ENCODE measurements at places on chromosomes 13 and 19.
A peak's percentile ranks its signal among the peaks of the same experiment; 100 is the strongest.

- peaks cover 41% of the 10 kb centered on the region for H3K4me1 ChIP-seq
- peak; percentile 33 for DNase-seq
Observed at GRCh38 chr19:3129112-3129511, 6.7 kb upstream of the GNA15 start.

DNA sequence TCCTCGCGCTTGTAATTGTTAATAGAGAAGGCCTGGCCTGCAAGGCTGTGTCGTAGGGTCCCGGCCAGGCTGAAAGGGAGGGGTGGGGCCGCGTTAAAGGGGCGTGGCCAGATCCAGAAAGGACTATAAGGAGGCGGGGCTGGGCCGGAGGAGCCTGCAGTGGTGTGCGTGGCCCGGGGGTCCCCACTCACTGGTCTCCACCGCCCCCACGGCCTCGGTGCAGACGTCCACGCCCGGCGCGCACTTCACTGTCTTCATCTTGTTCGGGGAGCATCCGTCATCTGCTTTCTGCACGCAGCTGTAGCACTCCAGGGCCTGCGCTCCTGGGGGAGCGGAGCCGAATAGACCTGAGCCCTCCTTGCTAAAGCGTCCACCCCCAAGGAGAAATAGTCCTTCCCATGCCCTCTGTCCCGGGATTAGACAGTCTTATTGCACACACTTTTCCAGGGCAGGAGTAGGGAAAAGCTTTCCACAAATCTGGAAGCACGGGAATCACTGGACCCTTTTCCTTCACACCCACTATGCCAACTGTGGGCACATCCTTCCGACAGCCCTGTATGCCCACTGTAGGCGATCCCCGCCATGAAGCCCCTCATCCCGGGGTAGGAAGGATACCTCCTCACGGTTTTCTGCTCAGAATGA is 1.2 kb downstream of the LYPD3 start:
- no peaks in the 10 kb centered on the region for H3K27me3 ChIP-seq
- peak overlapping the region; percentile 98 for H3K27ac ChIP-seq
- peaks cover 46% of the 10 kb centered on the region for H3K4me1 ChIP-seq
- peak overlapping the region; percentile 90 for H3K4me3 ChIP-seq
- no peak for DNase-seq

DNA sequence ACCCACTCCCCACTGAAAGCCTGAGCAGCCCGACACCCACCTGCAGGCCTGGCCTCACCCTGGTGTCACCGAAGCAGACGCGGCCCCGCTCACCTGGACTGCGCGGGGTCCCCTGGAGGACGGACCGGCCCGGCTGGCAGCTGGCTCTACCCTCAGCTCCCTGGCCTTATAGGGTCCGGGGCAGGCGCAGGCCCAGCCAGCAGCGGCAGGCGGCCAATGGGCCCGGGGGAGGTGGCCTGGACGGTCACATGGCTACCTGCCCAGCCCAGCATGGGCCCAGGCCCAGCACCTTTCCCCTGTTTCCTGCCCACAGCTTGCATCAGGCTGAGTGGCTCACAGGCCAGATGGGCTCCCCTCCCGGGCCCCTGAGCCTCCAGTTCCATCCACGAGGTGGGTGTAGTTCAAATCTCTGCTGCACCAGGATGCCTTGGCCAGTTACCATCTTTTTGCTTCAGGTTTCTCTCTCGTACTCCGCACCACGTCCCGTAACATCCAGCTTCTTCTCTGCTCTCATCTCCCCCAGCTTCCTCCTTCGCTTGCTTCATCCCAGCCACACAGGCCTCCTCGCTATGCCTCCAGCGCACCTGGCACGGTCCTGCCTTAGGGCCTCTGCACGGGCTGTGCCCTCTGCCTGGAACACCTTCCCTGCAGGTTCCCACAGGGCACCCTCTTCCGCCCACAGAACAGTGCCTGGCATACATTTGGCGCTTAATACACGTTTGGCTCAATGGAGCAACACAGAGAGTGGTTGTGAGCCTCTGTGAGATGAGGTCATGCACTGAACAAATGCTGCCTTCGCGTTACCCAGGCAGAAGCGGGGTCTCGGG is at the start of gene PLIN4:
Gene PLIN4 (minus strand): TSS at position 142 of the 827 bp plus-strand sequence. CDS start 214 bp downstream, outside the sequence.
- no peak for DNase-seq
- no peaks in the 10 kb centered on the region for H3K4me1 ChIP-seq
- peak within 1 kb of the TSS; percentile 60 for H3K27ac ChIP-seq
- H3K36me3 ChIP-seq = no peaks in the 10 kb centered on the region
- H3K4me3 ChIP-seq = no peak within 1 kb of the TSS
- no peaks in the 10 kb centered on the region for H3K27me3 ChIP-seq

DNA sequence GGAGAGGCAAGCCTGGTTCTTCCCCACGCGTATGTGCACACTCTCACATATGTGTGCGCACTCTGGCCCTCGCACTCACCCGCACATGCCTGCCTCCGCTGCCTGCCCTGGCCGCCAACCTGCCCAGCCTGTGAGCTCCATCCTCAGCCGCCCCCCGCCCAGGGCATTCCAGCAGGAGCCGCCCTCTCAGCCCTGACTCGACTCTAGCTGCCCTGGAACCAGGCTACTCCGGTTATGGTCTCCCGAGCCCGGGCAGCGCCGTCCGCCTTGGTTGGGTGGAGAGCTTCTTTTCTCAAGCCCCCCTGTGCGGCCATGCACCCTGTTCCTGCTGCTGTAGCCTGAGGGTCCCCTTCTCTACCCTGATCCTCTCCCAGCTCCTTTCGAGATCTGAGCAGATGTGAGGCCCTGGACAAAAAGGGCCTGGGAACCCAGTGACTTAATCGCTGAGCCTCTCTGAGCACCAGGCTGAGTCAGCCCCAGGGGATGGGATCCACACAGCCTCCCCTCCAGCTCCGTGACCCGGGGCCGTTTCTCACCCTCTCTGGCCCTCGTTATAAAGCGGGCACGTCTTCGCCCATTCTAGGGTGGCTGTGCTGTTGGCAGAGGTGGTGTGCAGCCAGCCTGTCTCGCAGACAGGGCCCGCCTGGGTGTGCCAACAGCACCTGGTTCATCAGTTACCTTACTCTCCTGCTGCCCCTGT is 191.5 kb downstream of the TEX29 start:
- no peak for DNase-seq
- H3K4me3 ChIP-seq = no peak overlapping the region
- no peaks in the 10 kb centered on the region for H3K27me3 ChIP-seq
- no peaks in the 10 kb centered on the region for H3K36me3 ChIP-seq
- no peak overlapping the region for H3K27ac ChIP-seq
- H3K4me1 ChIP-seq = no peaks in the 10 kb centered on the region

GRCh38 chr19:37938353-37938752 is 31.3 kb downstream of the SIPA1L3 start:
- H3K4me3 ChIP-seq = no peak overlapping the region
- peaks cover 3% of the 10 kb centered on the region for H3K36me3 ChIP-seq
- no peak for DNase-seq
- no peaks in the 10 kb centered on the region for H3K27me3 ChIP-seq
- H3K27ac ChIP-seq = no peak overlapping the region
- H3K4me1 ChIP-seq = peaks cover 1% of the 10 kb centered on the region

DNA sequence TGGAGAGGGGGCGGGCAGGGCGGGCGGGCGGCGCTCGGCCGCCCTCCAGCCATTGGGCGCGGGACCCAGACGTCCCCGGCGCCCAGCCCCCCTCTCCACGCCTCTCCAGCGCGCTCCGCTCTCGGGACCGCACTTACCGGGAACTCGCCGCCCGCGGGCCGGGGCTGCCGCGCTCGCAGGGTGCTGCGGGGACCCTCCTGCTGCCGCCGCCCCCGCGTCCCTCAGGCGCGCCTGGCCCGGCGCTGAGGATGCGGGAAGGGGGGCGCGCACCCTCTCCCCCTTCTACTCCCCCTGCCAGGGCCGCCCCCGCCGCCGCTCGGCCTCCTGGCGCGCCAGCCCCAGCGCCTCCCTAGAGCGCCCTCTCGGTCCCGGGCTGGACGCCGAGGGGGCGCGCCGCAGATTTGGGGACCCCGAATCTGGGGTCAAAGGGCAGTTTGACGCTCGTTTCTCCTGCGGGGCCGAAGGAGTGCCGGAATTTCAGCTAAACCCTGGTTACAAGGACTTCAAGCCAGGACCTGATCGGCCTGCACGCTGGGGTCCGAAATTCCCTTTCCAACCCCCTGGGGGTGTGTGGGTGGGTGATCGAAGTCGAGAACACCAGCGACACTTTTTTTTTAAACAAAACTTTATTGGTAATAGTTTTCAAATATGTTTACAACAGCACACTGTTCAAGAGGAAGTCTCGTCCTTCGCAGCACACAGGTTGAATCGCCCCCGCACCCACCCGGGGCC is 696 bp upstream of the SAMD1 start:
- H3K4me3 ChIP-seq = peak overlapping the region; percentile 95
- H3K4me1 ChIP-seq = peaks cover 30% of the 10 kb centered on the region
- H3K27me3 ChIP-seq = no peaks in the 10 kb centered on the region
- peaks cover 30% of the 10 kb centered on the region for H3K36me3 ChIP-seq
- DNase-seq = peak; percentile 51
- H3K27ac ChIP-seq = peak overlapping the region; percentile 98

DNA sequence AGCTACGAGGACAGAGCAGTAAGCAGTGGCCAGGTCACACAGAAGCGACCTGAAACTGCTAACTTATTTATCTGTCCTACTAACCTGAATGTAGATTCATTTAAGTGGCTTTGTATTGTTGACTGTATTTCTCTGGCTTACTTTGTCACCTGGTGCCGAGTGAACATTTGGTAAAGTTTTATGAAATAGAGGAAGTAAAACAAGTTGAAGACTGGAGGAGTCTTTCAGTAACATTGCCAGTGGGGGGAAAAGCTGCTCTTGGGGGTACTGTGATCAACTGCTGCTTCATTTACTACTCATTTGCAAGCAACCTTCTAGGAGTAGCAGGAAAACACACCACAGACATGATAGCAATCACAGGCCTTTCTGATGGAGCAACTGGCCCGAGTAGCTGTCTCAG is 615.0 kb downstream of the FGF9 start:
- no peaks in the 10 kb centered on the region for H3K36me3 ChIP-seq
- H3K27me3 ChIP-seq = no peaks in the 10 kb centered on the region
- no peak overlapping the region for H3K4me3 ChIP-seq
- H3K4me1 ChIP-seq = no peaks in the 10 kb centered on the region

- no peaks in the 10 kb centered on the region for H3K36me3 ChIP-seq
- no peak for DNase-seq
- H3K27me3 ChIP-seq = peaks cover 18% of the 10 kb centered on the region
- H3K4me3 ChIP-seq = no peak overlapping the region
- H3K4me1 ChIP-seq = no peaks in the 10 kb centered on the region
- H3K27ac ChIP-seq = no peak overlapping the region
Observed at GRCh38 chr13:111469450-111469849, 149.0 kb downstream of the TEX29 start.

GRCh38 chr13:59447031-59447430 is 716.7 kb downstream of the DIAPH3 start:
- no peaks in the 10 kb centered on the region for H3K4me1 ChIP-seq
- H3K27me3 ChIP-seq = peaks cover 3% of the 10 kb centered on the region
- DNase-seq = no peak
- H3K36me3 ChIP-seq = no peaks in the 10 kb centered on the region

DNA sequence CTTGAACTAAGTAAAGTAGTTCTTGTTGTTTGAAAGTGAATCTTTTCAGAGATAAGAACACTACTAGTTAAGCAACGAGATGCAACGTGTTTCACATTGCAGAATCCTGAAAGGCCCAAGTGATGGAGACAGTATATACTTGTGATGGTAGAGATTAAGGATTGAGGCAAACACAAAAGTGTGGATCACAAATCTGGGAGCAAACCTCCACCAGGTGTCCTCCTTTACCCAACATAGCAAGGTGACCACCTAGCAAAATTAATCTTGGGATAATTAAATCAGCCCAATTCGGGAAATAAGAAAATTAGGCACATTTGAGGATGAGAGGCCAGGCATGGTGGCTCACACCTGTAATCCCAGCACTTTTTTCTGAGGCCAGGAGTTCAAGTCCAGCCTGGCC is 563.9 kb downstream of the DACH1 start:
- no peaks in the 10 kb centered on the region for H3K36me3 ChIP-seq
- no peak for DNase-seq
- no peaks in the 10 kb centered on the region for H3K27me3 ChIP-seq
- H3K4me1 ChIP-seq = no peaks in the 10 kb centered on the region
- no peak overlapping the region for H3K27ac ChIP-seq

DNA sequence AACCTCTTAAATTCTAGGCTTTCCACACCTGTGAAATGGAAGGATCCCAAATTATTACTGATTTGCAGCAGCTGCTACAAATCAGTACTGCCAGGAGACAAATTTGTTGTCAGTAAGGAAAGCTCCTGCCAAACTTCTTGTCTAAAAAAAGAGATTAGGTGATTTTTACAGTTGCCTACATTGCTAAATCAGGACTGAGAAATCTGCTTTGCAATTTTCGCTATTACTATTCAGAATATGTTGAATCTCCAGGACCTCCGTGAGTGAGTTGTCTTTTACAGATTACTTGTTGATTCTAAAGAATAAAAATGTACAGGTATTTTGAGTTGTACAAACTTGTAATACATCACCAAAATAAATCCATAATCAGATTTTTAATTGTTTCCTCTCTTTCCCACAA is 1815.9 kb downstream of the PCDH9 start:
- H3K4me3 ChIP-seq = no peak overlapping the region
- no peaks in the 10 kb centered on the region for H3K36me3 ChIP-seq
- H3K27ac ChIP-seq = no peak overlapping the region

- H3K27me3 ChIP-seq = no peaks in the 10 kb centered on the region
- no peak overlapping the region for H3K27ac ChIP-seq
Observed at GRCh38 chr13:21871919-21872318, 201.0 kb downstream of the FGF9 start.

DNA sequence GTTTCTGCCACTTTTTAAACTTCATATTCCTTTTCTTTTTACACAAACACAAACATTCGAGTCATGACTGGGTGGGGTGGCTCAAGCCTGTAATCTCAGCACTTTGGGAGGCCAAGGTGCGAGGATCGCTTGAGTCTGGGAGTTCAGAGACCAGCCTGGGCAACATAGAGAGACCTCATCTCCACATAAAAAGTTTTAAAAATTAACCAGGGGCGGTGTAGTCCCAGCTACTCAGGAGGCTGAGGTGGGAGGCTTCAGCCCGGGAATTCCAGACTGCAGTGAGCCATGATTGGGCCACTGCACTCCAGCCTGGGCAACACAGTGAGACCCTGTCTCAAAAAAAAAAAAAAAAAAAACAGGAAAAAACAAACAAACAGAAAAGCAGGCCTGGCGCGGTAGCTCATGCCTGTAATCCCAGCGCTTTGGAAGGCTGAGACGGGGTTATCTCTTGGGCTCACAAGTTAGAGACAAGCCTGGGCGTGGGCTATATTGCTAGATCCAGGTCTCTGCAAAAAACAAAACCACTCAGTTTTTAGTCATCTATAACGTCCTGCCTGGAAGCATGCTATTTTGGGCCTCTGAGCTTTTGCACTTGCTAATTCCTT is 583 bp upstream of the BAX start:
- peaks cover 41% of the 10 kb centered on the region for H3K4me1 ChIP-seq
- peak overlapping the region; percentile 77 for H3K4me3 ChIP-seq
- H3K27ac ChIP-seq = peak overlapping the region; percentile 89
- no peaks in the 10 kb centered on the region for H3K27me3 ChIP-seq

GRCh38 chr19:38375098-38375493 is 725 bp downstream of the PSMD8 start:
- H3K27me3 ChIP-seq = no peaks in the 10 kb centered on the region
- H3K4me1 ChIP-seq = peaks cover 28% of the 10 kb centered on the region
- DNase-seq = no peak
- peak overlapping the region; percentile 97 for H3K27ac ChIP-seq
- peaks cover 33% of the 10 kb centered on the region for H3K36me3 ChIP-seq
- peak overlapping the region; percentile 98 for H3K4me3 ChIP-seq
